ENCODE measurements at places on chromosomes 7 and 10.
A peak's percentile ranks its signal among the peaks of the same experiment; 100 is the strongest.

DNA sequence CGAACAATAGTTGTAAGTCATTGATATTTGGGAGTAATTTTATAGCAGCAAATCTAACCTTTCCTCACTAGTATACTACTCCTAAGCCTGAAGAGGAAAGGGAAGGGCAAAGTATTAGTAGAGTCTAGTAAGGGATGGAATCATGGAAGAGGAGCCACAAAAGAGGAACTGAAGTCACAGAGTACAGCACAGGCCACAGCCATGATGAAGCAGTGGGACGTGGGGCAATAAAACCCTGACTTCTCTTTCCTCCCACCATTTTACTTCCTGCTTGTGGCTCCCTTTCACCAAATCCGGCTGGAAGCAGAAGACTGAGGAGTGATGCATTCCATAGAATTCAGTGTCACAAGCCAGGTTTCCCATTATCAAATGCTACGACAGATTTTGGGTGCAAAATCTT, 58.7 kb downstream of the CABCOCO1 start:
- DNase-seq, result no peak
- no peak overlapping the region for H3K27ac ChIP-seq
- H3K27me3 ChIP-seq, result no peaks in the 10 kb centered on the region
- H3K4me1 ChIP-seq, result no peaks in the 10 kb centered on the region
- no peak overlapping the region for H3K4me3 ChIP-seq

DNA sequence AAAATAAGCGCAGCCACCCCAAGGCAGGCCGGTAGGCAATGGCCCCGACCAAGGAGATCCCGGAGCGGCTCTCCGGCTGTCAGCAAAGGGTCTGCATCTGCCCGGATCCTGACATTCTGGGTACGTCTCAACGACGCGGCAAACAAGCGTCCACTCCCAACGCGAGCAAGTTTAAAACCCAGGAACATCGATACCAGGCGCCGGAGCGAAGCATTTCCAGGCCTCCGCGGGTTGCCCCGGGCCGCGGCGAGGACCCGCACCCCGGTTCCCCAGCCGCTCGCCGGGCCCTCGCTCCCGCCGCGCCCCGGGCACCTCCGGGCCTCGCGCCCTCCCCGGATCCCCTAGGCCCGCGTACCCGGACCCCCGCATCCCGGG, 453 bp downstream of the URGCP start:
- peak overlapping the region; percentile 91 for H3K27ac ChIP-seq
- no peaks in the 10 kb centered on the region for H3K27me3 ChIP-seq
- H3K36me3 ChIP-seq, result no peaks in the 10 kb centered on the region
- H3K4me3 ChIP-seq, result peak overlapping the region; percentile 84
- H3K4me1 ChIP-seq, result peaks cover 20% of the 10 kb centered on the region

DNA sequence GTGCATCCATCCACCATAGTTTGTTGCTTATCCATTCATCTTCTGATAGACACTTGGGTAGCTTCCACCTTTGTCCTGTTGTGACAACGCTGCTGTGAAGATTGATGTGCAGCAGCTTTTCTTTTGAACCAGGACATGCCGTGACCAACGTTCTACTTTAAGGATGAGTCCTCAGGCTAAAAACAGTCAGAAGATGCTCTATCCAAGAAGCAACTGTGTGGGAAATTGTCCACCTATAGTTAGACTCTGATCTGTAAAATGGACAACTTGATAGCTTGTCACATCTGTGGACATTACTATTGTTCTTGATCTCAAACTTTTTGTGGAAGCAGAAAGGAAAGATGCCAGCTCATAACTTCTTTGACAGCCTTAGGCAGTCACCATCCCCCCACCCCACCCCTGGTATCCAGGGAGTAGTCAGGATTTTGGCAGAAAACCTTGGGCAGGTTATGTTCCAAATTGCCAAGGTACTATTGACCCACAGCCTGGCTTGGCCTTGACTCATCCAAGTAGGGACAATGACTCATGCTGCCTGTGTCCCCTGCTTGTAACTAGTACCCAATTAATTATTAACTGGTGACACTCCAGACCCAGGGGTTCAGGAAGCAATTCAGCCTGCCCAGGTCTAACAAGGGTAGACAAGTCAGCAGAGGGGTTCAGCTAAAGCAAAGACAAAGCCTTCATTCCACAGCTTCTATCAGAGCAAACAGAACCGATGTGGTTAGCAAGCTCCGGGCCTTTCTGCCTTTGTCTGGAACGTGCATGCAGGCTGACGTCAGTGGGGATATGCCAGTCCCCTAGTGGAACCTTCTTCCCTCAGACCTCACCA, 99.6 kb upstream of the ANLN start:
- peak overlapping the region; percentile 99 for H3K27ac ChIP-seq
- H3K27me3 ChIP-seq, result no peaks in the 10 kb centered on the region
- peaks cover 7% of the 10 kb centered on the region for H3K36me3 ChIP-seq
- no peak overlapping the region for H3K4me3 ChIP-seq

- H3K4me3 ChIP-seq, result no peak overlapping the region
- no peak for DNase-seq
- H3K27me3 ChIP-seq, result peaks cover 4% of the 10 kb centered on the region
- H3K4me1 ChIP-seq, result no peaks in the 10 kb centered on the region
- H3K27ac ChIP-seq, result no peak overlapping the region
These were observed 198.1 kb upstream of the STK17A start for GRCh38 chr7:43384616-43385308.

DNA sequence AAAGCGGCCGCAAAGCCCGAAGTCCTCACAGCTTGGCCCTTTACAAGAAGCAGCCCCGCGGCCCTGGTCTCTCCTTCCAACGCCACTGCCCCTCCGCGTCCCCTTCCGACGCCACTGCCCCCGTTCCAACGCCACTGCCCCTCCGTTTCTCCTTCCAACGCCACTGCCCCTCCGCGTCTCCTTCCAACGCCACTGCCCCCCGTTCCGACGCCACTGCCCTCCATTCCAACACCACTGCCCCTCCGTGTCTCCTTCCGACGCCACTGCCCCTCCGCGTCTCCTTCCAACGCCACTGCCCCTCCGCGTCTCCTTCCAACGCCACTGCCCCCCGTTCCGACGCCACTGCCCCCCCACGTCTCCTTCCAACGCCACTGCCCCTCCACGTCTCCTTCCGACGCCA, 33.1 kb downstream of the AP5Z1 start:
- no peak overlapping the region for H3K27ac ChIP-seq
- DNase-seq, result no peak
- no peaks in the 10 kb centered on the region for H3K36me3 ChIP-seq
- H3K4me3 ChIP-seq, result no peak overlapping the region
- H3K4me1 ChIP-seq, result peaks cover 18% of the 10 kb centered on the region

- no peaks in the 10 kb centered on the region for H3K36me3 ChIP-seq
- no peak overlapping the region for H3K27ac ChIP-seq
- DNase-seq, result no peak
- no peaks in the 10 kb centered on the region for H3K27me3 ChIP-seq
- no peaks in the 10 kb centered on the region for H3K4me1 ChIP-seq
These were observed 43.6 kb downstream of the MINDY4 start for GRCh38 chr7:30814700-30815387.

- DNase-seq, result no peak
- peak overlapping the region; percentile 85 for H3K27ac ChIP-seq
- peak overlapping the region; percentile 66 for H3K4me3 ChIP-seq
- no peaks in the 10 kb centered on the region for H3K27me3 ChIP-seq
- H3K4me1 ChIP-seq, result peaks cover 21% of the 10 kb centered on the region
These were observed 666 bp upstream of the MAP3K8 start for GRCh38 chr10:30433306-30433729.

DNA sequence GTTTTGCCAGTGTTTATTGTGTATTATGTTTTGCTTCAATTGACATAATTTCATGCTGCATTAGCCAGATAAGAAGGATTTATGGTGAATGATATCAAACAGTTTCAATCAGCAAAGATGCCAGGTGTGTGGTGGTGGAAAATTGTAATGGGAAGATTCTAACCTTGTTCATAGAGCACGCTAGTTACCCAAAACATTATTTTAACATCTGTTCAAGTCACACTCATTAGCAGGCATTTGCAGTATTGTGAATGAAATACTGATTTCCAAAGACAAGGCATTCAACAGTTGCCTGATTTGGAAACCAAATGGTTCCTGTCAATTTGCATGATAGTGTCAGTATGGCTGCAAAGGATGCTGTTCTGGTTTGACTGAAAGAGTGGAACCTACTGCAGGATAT, 129.7 kb downstream of the EPC1 start:
- no peak overlapping the region for H3K4me3 ChIP-seq
- H3K27ac ChIP-seq, result no peak overlapping the region
- H3K36me3 ChIP-seq, result no peaks in the 10 kb centered on the region
- DNase-seq, result no peak
- no peaks in the 10 kb centered on the region for H3K27me3 ChIP-seq

- no peaks in the 10 kb centered on the region for H3K36me3 ChIP-seq
- H3K4me3 ChIP-seq, result no peak overlapping the region
- H3K27ac ChIP-seq, result no peak overlapping the region
- no peak for DNase-seq
- H3K27me3 ChIP-seq, result no peaks in the 10 kb centered on the region
These were observed 195.0 kb downstream of the AHR start for GRCh38 chr7:17493446-17493845.

DNA sequence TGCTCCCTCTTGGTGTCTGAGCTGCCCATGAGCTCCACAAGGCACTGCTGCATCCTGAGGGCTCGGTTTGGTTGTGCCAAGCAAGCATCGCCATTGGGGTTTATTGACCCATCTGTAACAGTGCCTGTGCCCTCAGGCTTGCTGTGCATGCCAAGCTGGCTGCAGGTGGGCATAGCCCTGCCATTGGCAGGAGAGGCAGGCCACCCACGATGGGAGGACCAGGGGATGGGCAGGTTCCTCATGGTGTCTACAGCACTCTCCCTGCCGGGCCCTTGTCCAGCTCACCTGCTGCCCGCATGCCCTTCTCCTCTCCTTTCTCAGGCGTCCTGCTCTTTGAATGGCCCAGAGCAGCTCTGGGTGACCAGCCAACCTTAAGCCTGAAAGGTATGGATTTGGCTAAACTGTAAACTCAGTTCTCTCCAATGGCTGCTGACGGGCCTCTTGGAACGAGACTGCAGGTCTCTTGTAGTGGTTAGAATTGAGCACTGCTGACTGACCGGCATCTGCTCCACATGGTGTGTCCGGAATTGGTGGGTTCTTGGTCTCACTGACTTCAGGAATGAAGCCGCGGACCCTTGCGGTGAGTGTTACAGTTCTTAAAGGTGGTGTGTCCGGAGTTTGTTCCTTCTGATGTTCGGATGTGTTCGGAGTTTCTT, 17.6 kb downstream of the AKR1E2 start:
- H3K36me3 ChIP-seq, result no peaks in the 10 kb centered on the region
- H3K4me3 ChIP-seq, result no peak overlapping the region
- DNase-seq, result no peak
- no peak overlapping the region for H3K27ac ChIP-seq

GRCh38 chr10:27285093-27285492, 44.5 kb upstream of the ACBD5 start:
- no peak overlapping the region for H3K4me3 ChIP-seq
- no peaks in the 10 kb centered on the region for H3K36me3 ChIP-seq

DNA sequence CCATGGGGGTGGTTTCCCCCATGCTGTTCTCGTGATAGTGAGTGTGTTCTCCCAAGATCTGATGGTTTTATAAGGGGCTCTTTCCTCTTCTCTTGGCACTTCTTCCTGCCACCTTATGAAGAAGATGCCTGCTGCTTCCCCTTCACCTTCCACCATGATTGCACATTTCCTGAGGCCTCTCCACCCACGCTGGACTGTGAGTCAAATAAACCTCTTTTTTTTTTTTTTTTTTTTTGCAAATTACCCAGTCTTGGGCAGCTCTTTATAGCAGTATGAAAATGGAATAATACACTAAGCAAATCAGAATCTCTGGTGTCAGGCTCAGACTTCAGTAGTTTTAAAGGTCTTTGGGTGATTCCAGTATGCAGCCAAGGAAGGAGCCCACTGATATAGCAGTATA, 28.2 kb downstream of the TAS2R41 start:
- no peak for DNase-seq
- no peaks in the 10 kb centered on the region for H3K36me3 ChIP-seq
- H3K4me1 ChIP-seq, result no peaks in the 10 kb centered on the region

- no peaks in the 10 kb centered on the region for H3K36me3 ChIP-seq
- no peaks in the 10 kb centered on the region for H3K4me1 ChIP-seq
- DNase-seq, result no peak
- no peaks in the 10 kb centered on the region for H3K27me3 ChIP-seq
These were observed 98.1 kb downstream of the ADD3 start for GRCh38 chr10:110105873-110106272.

DNA sequence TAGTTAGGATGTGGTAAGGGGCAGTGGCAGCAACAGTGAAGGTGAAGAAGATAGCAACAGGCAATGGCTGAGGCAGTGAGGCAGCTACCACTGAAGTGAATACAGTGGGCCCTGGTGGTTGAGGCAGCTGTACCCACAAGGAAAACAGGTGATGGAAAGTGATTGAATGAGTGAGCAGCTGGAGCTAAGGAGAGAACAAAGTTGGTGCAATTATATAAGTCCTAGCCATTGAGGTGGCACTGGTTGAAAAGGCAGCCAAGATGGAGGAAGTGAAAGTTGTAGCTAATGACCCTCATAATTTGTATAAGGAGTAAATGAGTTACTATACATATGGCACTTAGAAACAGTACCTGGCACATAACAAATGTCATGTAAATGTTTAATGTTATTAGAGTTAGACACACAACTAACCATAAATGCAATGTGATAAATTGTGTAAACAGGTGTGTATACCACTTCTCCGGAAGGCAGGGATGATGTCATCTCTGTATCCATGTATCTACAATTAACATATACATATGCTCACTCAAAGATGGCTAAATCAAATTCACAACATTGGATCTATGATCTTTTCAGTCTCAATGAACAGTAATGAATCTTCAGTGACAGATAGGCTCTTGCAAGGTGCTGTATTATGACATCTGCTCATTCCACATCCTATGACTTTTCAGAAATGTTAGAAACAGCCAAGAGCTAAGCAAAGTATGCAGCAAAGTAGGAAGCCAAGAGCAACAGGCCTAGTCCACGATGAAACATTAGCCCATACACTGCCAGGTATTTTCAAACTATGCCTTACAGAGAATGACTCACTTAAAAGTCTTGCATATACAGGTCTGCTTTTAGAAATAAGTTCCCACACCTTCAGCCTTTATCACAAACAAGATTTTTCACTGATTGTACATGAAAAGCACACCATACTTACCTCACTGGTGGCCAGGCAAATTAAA, 10.7 kb downstream of the XPNPEP1 start:
- no peaks in the 10 kb centered on the region for H3K36me3 ChIP-seq
- H3K4me1 ChIP-seq, result no peaks in the 10 kb centered on the region
- no peak for DNase-seq
- no peaks in the 10 kb centered on the region for H3K27me3 ChIP-seq
- H3K27ac ChIP-seq, result no peak overlapping the region

GRCh38 chr7:73830681-73831583, at the start of gene CLDN4:
Gene CLDN4 (plus strand): TSS chr7:73830996. CDS start chr7:73831202, 206 bp downstream.
- peak; percentile 97 for DNase-seq
- H3K4me3 ChIP-seq, result peak within 1 kb of the TSS; percentile 73
- H3K27me3 ChIP-seq, result no peaks in the 10 kb centered on the region
- peak within 1 kb of the TSS; percentile 96 for H3K27ac ChIP-seq
- no peaks in the 10 kb centered on the region for H3K36me3 ChIP-seq

GRCh38 chr10:69344591-69345252, 66.4 kb downstream of the HK1 start:
- no peaks in the 10 kb centered on the region for H3K4me1 ChIP-seq
- H3K36me3 ChIP-seq, result no peaks in the 10 kb centered on the region
- no peak overlapping the region for H3K4me3 ChIP-seq
- no peaks in the 10 kb centered on the region for H3K27me3 ChIP-seq
- no peak for DNase-seq
- no peak overlapping the region for H3K27ac ChIP-seq

GRCh38 chr7:4840079-4840501, 21.7 kb downstream of the PAPOLB start:
- H3K4me1 ChIP-seq, result 0 out of 2 replicates have a peak, but pooled peaks cover 3% of the 10 kb centered on the region
- no peaks in the 10 kb centered on the region for H3K36me3 ChIP-seq
- no peak overlapping the region for H3K4me3 ChIP-seq
- no peaks in the 10 kb centered on the region for H3K27me3 ChIP-seq
